ENCODE measurements at places on chromosomes 5 and 9.

GRCh38 chr5:59186623-59187022, 603.7 kb downstream of the RAB3C start:
- no peak for DNase-seq

GRCh38 chr9:79477955-79478771, 93.6 kb upstream of the TLE4 start:
- no peak for DNase-seq

DNA sequence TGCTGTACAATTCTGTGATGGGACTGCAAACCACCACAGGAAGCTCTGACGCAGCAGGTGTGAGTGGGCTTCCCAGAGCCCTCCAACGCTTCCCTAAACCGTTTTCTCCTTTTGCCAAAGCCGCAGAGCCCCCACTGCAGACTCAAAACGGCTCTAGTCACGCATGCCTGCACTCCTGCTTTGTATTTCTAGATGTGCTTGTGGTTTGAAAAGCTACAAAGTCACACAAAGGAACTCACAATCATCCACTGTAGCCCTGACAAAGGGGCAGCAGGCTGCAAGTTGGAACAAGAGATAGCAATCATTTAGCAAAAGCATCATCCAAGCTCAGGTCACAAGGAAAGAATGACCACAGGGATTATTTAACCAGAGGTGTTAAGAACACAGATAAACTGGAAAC, 79.3 kb downstream of the PTPN3 start:
- DNase-seq, result no peak

GRCh38 chr9:117720555-117720954, 16.4 kb downstream of the TLR4 start:
- DNase-seq, result no peak

DNA sequence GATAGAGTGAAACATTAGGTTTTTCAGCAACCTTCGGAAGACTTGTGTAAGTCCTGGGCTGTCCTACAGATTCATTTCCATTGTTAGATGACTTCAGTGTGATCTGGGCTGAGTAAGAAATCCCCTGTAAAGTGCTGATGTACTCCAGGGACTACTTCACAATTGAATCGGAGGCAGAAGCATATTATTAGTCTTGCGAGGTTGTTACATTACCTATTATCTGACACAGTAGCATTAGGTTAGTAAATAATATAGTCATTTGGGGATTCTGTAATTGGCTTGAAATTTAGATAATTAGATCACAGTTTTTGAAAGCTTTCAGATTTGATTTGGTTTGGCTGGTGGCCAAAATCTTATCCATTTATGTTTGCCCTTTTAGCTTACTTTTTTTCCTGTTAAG, 62.4 kb downstream of the DMRT1 start:
- DNase-seq, result no peak

- no peak for DNase-seq
Observed at GRCh38 chr9:18604767-18605730, 131.1 kb downstream of the ADAMTSL1 start.

DNA sequence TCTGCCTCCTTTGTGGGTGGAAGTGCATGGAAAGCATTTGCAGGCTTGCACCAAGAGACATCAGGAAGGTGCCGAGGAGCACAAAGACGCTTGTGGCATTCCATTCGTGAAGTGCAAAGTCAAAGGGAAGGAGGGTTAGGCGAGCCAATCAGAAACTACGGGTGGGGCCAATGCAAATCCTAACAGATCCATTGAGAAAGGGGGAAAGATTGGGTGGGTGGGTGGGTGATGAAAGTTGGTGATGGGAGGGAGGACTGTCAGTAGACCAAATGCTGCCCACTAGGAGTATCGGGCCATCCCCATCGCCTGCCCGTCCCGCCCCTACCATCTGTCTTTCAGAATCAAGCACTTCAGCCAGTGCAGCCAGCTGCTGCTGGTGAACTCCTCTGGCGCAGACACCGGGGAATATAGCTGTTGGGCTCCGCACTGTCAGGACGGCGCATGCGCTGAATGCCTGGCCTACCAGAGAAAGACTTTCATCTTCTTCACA, 17.1 kb upstream of the ANXA6 start:
- no peak for DNase-seq

- DNase-seq, result no peak
Observed at GRCh38 chr5:40045429-40045828, 620.6 kb upstream of the DAB2 start.

DNA sequence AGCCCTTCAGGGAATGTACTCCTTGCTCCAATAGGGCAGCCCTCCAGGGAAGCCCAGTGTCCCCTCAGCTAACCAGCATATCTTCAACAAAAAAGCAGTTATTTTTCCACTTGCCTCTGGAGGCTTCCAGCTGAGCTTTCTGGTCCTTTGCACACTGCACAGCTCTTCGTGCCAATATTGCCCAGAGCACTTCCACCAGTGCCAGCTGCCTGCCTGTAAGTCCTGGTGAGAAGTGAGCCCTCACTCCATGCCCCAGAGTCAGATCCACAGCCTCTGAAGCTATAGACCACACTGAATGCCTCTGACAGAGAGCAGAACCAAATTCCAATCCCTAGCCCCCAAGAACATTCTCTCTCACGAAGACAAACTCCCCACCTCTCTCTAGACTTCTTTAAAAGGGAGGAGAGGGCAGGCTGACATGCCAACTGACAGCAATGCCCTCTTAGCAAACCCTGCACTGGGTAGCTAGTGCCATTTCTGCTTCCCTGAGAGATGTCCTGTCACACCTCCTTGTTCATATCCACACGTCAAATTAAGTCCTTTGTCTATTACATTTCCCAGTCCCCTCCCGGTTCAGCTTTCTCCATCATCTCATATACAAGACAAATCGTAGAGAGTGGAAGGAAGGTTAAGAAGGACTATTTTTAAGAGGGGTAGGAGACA, 12.7 kb upstream of the HEXB start:
- DNase-seq, result no peak

- no peak for DNase-seq
Observed at GRCh38 chr5:141978389-141978788, 9.5 kb downstream of the RNF14 start.

DNA sequence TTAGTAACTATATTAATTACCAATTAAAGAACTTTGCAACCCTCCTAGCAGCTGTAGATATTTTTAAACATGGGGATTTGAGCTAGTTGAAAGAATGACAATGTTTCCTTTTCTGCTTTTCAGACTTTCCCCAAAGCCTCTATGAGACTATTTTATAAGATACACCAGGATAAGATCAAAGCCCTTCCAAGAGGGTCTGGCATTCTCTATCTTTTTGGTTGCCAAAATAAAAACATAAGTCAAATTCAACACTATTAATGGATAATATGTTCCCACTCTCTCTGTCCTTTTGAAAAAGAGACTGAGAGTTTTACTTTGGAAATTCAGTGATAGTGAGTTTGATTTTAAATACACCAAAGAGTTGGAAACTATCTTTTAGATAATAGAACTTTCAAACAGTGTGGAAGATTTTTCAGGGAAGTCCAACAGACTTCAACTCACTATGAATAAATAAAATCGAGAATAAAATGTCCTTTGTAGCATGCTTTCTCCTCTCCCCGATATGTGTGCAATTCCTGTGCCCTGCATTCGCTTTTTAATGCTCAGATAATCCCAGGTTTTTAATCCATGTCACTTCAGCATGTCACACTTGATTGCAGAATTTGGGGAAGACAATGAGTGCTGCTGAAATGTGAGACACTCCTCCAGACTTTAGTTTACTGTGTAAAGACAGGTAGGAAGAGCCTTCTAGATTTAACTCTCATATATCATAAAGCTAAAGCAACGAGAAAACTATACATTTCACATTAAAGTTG, 1095.7 kb upstream of the DMAC1 start:
- DNase-seq, result no peak

- no peak for DNase-seq
Observed at GRCh38 chr9:23938908-23939307, 112.9 kb upstream of the ELAVL2 start.

GRCh38 chr9:115794921-115795475, 358.6 kb upstream of the PAPPA start:
- DNase-seq, result no peak

GRCh38 chr9:137181680-137182079, 6.7 kb downstream of the ANAPC2 start:
- DNase-seq, result no peak

DNA sequence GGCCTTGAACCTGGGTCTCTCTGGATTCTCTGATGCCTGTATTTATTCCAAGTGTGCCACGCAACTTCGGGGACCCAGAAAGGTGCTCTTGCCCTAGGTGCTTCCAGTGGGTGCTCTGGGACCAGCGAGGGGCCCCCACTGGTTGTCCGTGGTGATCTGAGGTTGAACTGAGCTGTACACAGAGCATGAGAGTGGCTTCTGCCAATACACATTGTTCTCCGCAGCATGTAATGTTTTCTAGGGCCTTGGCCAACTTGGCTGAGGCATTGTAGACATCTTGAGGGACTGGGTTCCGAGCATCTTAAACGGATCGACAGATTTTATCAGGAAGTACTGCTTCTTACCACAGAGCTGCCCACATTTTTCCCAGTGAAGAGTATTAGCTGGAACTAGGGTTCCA, 117.9 kb downstream of the MTX3 start:
- no peak for DNase-seq

GRCh38 chr9:111287127-111287526, 42.9 kb downstream of the OR2K2 start:
- no peak for DNase-seq

GRCh38 chr5:57889558-57889957, 406.9 kb upstream of the ACTBL2 start:
- peak; percentile 94 for DNase-seq

DNA sequence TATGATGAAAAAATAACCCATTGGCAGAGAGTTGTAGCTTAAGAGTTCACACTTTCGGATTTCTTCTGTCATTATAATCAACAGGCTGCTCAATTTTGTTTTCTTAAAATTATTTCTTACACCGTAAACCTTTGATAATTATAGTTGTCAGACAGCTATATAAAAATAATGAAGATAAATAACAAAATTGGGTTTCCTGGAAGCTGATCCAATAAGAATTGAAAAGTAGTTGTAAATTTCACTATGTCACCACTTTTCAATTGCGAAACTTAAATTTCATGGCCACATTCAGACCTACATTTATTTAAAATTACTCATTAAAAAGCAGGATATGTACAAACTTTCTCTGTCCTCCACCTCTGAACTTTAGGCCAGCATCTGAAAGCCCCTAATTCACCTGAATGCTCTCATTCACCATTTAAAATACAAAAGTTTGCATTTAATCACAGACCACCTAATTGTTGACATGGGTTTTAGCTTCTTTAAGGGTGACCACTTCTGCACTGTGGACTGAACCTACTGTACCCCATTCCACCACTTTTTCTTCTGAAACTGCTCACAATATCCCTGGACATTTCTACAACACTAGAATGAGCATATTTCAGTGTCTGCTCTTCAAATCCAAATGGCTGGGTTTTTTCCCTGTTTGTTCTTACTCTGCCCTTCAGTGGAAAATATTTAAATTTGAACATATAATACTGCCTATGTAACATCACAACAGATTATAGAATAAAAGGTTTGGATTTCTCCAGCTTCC, 680 bp downstream of the SELENOP start:
- DNase-seq, result no peak

- no peak for DNase-seq
Observed at GRCh38 chr5:165015547-165015946, 1510.1 kb downstream of the MAT2B start.

DNA sequence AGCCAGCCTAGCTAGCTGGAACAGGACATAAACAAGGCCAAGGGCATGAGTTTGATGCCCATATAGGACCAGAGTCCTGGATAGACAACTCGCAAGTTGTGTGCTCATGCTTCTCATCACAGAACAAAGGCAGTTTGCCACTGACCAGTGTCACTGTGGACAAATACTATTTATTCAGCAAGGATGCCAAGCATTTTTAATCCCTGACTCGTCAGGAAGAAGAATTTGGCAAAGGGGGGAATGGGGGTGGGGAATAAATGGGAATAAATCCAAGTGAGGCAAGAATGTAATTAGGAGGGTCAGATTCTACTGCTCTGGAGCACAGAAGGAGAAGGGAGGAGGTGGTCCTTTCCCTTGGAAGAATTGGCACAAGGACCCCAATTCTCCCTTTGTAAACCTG, 46.8 kb upstream of the ANKRD55 start:
- no peak for DNase-seq

GRCh38 chr5:17379100-17379951, 118.7 kb upstream of the TAF11L2 start:
- DNase-seq, result no peak

DNA sequence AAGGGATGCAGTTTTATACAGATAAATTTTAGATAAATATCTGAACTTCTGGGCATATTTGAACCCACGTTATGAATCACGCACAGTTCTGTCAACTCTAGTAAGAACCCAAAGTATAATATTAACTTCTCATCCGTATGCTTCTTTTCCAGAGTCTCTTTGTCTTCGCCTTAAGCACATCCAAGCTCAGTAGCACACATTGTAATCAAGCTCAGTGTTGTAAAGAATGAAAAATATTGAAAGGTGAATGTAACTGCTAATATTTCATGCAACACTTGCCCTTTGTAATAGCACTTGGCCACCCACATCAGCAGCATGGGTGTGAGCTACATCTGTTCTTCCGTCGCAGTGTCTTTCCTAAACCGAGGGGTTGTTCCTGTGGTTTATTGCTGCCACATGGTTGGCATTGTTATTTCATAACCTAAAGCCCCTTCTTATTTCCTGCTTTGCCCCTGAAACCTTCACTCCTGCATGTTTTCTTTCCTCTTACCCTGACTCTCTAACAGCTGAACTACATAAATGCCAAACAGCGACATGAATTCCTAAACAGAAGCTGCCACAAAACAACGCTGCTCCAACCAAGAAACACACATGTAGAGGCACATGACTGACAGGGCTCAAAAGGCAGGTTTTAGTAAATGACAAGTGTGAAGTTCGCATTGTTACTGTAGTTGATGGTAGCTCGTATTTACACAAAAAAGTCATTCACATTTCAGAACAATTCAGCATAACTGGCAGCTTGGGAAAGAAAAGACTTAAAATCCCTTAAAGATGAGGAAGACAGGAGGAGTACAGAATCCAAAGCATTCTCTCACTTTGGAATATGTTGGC, 190.1 kb upstream of the MEF2C start:
- DNase-seq, result no peak

- DNase-seq, result no peak
Observed at GRCh38 chr5:143119881-143120341, 283.6 kb downstream of the NR3C1 start.

GRCh38 chr9:136047076-136047774, 47.9 kb downstream of the NACC2 start:
- DNase-seq, result no peak

GRCh38 chr5:39482098-39482497, 57.3 kb upstream of the DAB2 start:
- DNase-seq, result no peak

GRCh38 chr9:9718691-9719090, 894.1 kb downstream of the PTPRD start:
- no peak for DNase-seq

DNA sequence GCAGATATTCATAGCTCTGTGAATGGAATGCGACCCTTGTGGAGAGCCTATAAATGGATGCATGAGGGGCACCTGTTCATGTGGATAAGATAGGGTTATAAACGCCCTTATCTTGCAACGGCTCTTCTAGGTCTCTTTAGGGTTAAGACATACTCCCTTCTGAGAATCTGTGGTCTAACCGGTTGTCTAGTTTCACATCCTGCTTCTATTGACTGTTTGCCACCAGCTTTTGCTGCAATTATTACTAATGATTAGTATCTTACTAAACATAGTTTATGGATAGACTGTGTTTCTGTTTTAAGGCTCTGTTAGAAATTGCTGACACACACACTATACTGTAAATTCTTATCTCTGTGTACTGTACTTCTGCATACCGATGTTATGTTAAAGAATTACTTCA, 198.9 kb upstream of the CYLC2 start:
- no peak for DNase-seq

- DNase-seq, result no peak
Observed at GRCh38 chr9:103942651-103943050, 151.5 kb upstream of the SMC2 start.

GRCh38 chr5:55535199-55535905, 588 bp upstream of the PLPP1 start:
- DNase-seq, result no peak
